CD4-positive, alpha-beta T cell (primary cell): ENCODE measurements at places on chromosomes 6 and 20. TPM values are rescaled to one million over a fixed set of nuclear protein-coding genes. Genes with fewer than 3 reads are reported as not detected.

GRCh38 chr20:45765980-45766379 is 25.7 kb downstream of the WFDC3 start:
- no peak for DNase-seq

DNA sequence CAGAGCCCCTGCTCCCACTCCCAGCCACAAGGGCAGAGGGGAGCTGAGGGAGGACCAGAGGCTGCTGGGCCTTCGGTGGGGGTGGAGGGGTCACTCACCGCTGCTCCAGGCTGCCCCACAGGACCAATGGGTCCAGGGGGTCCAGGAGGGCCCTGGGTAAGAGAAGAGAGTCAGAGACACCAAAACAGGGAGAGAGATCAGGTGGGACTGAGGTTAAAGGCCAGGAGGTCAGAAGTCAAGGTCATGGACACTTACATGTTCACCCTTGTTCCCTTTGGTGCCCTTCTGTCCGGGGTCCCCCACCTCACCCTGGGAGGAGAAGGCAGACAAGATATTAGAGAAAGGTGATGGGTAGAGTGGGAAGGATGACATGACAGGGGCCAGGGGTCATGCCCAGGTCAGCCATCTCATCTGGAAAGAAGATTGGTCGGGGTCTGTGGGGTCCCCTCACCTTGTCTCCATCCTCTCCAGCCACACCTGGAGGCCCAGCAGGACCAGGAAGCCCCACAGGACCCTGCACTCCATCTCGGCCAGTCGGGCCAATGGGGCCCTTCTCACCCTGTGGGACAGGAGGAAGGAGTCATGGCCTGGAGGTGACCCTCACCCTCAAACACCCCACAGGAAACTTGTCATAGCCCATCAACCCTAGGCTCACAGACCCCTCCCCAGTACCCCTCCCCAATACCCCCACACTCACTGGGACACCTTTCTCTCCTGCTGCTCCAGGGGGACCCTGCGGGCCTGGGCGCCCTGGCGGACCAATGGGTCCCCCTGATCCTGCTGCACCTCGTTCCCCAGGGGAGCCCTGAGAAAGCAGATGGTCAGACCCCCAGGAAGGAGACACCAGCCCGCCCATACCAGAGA is 21.0 kb downstream of the COL11A2 start:
- no peak for DNase-seq

DNA sequence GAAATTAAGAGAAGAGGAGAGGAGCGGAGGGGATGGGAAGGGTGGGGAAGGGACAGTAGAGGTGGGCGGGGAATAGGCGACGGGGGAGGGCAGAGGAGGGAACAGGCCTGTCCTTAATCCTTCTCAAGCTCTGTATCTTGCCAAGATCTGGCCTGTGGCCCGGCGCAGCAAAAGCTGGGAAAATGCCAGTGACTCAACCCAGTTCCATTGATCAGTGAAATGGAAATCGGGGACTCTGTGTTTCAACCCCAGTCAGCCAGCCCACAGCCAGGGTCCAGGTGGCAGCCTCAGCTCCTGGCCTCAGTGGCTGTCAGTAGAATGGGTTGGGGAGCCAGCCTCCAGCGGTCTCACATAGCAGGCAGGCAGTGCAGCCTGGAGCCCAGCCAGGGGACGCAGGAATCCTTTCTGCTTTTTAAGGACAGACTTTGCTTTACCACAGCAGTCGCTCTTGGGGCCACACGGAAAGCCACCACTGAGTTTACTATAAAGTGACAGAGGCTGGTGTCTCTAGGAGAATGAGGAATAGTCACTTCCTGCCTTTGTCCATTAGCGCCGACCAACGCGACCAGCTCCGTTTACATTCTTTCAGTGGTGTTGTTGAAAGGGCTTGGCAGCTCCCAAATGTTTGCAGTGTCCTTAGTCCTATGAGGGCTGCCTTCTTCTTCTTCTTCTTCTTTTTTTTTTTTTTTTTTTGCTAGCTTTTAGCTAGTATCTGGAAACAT is 128.0 kb downstream of the RIN2 start:
- no peak for DNase-seq

DNA sequence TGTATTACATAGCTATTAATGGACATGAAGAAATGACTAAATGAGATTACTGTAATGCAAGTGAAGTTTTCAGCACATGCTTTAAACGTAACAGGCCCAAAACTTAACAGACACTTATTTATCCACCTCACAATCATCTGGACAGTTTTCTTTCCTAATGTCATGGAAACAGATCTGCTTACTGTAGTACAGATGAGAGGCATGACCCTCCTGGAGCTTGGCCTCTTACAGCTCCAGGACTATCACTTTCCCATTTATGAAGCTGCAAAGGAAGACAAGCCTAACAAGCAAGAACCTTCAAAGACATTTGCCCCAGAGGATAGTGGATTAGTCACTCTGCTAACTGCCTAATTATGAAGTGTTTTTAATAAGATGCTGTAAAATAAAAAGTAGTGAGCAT is 419.3 kb downstream of the PHF3 start:
- no peak for DNase-seq

- peak; percentile 25 for DNase-seq
Observed at GRCh38 chr6:11139051-11139960, 27.8 kb upstream of the ERVFRD-1 start.

- DNase-seq: no peak
Observed at GRCh38 chr6:34537922-34538550, 18.1 kb downstream of the SPDEF start.

GRCh38 chr6:79600812-79601609 is 30.1 kb upstream of the SH3BGRL2 start:
- no peak for DNase-seq

- DNase-seq: no peak
Observed at GRCh38 chr6:113539202-113539601, 317.9 kb upstream of the MARCKS start.

C6orf89 gene
- total RNA-seq: 23.7 TPM

C20orf202 gene
- total RNA-seq: not detected
